Hair follicle dermal papilla cell (primary cell): ENCODE measurements at places on chromosomes 12 and 14. TPM values are rescaled to one million over a fixed set of nuclear protein-coding genes. Genes with fewer than 3 reads are reported as not detected.

KRT75 gene
- total RNA-seq: not detected in 2 replicates

TMEM52B gene
- total RNA-seq: not detected in 2 replicates

ZNF891 gene
- total RNA-seq: 0.85 and 1.3 TPM in 2 replicates

LRRC10 gene
- total RNA-seq: not detected in 2 replicates

PAX9 gene
- not detected in 2 replicates for total RNA-seq
